ENCODE measurements at places on chromosomes 4 and X. TPM values are rescaled to one million over a fixed set of nuclear protein-coding genes. Genes with fewer than 3 reads are reported as not detected.

- DNase-seq: no peak
Measured at GRCh38 chrX:33817266-33817665, 314.8 kb downstream of the FAM47A start.

DNA sequence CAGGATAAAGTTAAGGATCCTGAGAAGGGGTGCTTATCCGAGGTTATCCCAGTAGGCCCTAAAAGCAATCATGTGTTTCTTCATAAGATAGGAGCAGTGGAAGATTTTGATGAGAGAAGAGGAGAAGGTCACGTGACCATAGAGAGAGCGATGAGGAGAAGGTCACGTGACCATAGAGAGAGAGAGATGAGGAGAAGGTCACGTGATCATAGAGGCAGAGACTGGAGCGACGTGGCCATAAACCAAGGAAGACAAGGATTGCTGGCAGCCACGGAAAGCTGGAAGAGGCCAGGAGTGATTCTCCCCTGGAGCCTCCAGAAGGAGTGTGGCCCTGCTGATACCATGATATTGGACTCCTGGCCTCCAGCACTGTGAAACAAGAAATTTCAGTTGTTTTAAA, 38.4 kb upstream of the ZNF518B start:
- no peak for DNase-seq

- no peak for DNase-seq
Measured at GRCh38 chrX:3450881-3451570, 104.6 kb upstream of the MXRA5 start.

GRCh38 chrX:99301990-99302389, 1108.1 kb downstream of the PCDH19 start:
- DNase-seq: no peak

Gene ZNF81
- total RNA-seq: 9.4 TPM

DNA sequence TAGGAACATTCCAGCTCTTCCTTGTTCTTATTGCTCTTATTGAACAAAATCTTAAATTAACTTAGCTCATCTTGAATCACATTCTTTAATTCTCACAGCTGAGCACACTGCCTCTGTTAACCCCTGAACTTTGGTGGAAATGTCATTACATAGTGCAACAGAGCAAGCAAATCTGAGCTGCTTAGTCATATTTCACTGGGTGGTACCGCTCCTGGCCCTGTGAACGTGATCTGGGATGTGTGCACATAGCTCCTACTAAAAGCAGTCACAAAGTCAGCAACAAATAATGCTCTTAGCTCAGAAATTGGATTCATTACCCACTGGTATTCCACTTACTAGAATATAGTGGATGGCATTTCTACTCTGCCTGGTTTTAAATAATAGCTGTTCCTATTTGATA, 27.9 kb downstream of the ARHGEF6 start:
- DNase-seq: no peak

- no peak for DNase-seq
Measured at GRCh38 chr4:81471298-81471587, 464 bp downstream of the RASGEF1B start.

Gene DKK2
- not detected for total RNA-seq

GRCh38 chrX:103467156-103467555, 52.1 kb downstream of the RAB40A start:
- no peak for DNase-seq

DNA sequence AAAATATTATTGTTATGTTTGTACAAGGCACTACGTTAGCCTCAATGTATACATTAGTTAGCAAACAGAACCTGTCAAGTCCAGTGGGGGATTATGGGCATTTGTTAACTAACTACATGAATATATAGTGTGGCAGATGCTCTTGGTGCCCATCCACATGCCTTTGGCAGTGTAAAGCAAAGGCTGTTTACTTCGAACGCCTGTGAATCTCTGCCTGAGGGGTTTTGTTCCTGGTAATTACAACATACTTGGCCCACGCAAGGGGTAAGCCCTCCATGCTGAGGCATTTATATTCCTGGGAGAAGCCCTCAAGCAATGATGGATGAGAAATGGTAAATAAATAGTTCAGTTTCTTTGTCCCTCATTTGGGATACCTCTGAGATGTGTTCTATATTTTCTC, 119.7 kb downstream of the IL1RAPL1 start:
- DNase-seq: no peak

DNA sequence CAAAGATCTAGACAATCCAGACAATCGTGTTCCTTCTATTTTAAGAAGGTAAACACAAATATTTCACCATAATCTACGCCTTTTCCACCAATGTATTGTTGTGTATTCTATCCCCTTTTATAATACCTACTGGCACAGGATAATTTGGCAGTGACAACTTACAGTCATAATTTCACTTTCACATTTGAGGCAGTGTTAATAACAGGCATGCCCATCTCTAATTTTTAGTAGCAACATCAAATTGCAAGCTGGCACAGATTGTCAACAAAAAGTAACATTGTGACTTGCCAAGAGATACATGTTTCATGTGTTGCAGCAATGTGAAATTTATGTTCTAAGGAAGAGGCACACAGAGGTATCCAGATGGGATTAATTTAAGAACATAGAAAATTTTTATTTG, 912.5 kb upstream of the PABPC4L start:
- no peak for DNase-seq

DNA sequence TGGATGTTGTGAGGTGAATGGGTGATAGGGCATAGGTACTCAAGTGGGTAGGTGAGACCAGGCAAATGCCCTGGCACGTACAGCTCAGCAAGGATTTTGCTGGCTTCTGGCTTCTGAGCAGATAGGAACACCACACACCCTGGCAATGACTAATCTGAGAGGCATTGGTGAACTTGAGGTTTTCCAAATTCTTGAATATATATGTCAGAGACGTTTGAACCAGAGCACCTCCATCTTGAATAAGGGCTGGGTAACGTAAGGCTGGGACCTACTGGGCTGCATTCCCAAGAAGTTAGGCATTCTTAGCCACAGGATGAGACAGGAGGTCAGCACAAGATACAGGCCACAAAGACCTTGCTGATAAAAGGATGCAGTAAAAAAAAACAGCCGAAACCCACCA, 204.5 kb downstream of the NLGN4X start:
- DNase-seq: no peak

GRCh38 chr4:39568805-39569204, 41.6 kb upstream of the UGDH start:
- DNase-seq: no peak

GRCh38 chr4:52076731-52077130, 25.6 kb downstream of the SPATA18 start:
- DNase-seq: no peak

DNA sequence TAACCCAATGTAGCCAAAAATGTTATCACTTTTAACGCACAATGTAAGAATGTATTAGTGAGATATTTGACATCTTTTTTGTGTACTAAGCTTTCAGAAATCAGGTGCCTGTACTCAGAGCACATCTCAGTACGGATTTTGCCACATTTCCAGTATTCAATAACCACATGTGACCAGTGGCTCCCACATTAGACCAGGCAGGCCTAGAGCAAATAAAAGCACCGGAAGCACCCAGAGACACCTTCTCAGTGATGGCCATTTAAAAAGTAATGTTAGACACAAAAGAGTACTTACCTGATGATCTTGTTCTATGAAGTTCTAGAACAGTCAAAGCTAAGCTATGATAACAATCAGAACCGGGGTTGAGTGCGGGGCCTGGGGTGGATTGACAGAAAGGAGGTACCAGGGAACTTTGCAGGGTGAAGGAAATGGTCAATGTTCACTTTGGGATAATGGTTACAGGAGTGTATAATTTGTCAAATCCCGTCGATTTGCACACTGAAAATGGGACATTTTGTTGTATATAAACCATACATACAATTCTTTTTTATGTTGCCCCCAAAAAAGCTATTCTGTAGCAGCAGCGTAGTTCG, 1.2 kb downstream of the CTPS2 start:
- DNase-seq: no peak

DNA sequence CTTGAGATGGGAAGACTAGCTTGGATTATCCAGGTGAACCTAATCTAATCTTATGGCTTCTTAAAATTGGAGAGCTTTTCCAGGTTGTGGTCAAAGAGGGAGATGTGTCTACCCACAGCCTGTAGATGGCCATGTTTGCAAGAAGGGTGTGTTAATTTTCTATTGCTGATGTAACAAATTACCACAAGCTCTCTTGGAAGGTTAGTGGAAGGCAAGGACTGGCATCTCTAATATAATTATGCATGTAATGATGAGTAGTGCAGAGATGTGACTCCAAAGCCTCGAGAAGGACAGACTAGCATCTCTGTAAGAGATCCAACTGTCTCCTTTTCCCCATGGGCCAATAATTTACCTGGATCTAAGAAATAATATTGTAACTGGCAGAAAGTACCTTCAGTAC, 3.2 kb upstream of the ADH1B start:
- no peak for DNase-seq

Gene ZMAT1
- 6.5 TPM for total RNA-seq

GRCh38 chr4:17427991-17428390, 83.9 kb downstream of the QDPR start:
- no peak for DNase-seq

DNA sequence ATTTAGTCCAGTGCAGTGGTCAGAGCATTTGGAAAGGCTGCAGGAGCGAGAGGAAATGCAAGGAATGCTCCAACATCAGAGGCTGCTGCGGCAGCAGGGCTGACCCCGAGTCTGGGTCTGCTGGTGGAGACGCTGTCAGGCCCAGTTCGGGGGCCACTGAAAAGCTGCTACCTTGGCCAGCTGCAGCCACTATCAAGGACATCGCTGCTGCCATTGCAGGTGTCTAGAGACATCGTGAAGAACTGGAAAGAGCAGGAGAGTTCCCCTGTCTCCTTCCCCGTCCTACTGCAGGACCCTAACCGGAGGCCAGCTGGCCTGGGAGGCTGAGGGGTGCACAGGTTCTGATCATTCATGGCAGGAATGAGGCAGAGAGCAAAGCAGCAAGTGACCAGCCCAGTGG, 29.5 kb upstream of the GPR78 start:
- DNase-seq: no peak

GRCh38 chr4:158094413-158095134, 78.3 kb downstream of the GASK1B start:
- DNase-seq: no peak

DNA sequence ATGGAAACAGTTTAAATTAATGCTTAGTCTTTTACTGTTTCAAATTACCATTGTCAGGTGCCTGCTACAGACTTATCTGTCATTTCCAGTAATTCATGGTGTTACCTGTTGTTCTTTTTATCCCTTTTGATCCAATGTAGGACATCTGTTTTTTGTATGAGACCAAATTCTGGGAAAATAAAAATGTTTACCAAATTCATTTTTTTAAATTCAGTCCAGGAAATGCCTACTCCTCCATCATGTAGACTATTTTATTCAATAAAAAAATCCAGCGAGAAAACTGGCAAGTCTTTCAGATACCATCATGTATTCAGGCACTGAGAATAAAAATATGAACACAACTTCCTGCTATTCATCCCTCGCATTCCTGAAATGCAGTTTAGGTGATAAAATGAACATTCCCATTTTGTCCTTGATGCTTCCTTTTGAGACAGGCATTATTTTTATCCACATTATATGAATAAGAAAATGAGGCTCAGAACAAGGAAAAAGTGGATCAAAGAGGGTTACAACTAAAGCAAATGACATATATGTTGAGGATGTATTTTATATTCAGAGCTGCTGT, 584.2 kb downstream of the SPRY1 start:
- no peak for DNase-seq

GRCh38 chrX:10387011-10387410, 230.2 kb downstream of the CLCN4 start:
- DNase-seq: no peak

- no peak for DNase-seq
Measured at GRCh38 chrX:19097553-19098283, 24.6 kb downstream of the ADGRG2 start.

DNA sequence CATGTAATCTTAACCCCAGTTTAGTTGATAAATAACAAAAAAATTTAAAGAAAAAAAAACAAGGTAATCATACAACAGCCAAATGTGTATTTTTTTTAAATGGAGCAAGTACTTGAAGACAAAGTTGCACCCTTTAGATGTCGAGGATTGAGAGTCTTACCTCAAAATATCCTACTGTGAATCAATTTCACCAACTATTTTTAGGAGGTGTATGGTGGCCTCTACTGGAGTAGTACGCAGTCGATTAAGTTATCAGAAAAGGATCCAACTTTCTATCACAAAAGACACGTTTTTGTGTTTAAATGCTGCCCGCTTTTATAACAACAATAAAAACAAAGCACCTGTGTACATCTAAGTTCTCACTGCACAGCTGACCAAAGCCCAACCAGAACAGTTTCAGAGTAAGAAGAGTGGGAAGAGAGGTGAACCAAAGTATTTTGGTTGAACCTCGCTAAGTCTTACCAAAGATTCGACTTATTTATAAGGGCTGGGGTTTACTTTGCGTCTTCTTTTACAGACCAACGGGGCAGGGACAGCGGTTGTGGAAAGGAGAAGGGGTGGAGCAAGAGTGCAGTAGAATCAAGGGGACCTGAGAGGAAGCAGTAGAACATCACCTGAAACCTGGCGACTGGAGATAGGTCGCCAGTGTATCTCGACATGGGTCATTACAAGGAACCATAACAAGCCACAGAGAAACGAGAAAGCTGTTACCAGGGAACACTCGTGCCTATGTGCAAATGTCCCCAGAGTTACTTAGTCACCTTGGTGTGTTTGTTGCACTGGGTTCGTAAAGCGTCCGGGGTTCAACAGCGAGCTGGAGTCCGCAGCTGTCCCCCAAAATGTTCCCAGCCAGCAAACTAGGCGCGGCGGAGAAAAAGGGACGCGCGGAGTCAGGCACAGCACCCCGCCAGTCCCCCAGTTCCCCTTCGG, 1.1 kb downstream of the RPS6KA6 start:
- no peak for DNase-seq

Gene PLAC8
- 395 TPM for total RNA-seq

GRCh38 chr4:4386296-4386735, 586 bp upstream of the NSG1 start:
- peak; percentile 52 for DNase-seq

- peak; percentile 17 for DNase-seq
Measured at GRCh38 chrX:103248553-103248952, 6.4 kb downstream of the TCEAL8 start.

- no peak for DNase-seq
Measured at GRCh38 chr4:41427931-41428600, 109.9 kb upstream of the LIMCH1 start.

- DNase-seq: no peak
Measured at GRCh38 chr4:71126719-71127118, 133.3 kb downstream of the DCK start.

DNA sequence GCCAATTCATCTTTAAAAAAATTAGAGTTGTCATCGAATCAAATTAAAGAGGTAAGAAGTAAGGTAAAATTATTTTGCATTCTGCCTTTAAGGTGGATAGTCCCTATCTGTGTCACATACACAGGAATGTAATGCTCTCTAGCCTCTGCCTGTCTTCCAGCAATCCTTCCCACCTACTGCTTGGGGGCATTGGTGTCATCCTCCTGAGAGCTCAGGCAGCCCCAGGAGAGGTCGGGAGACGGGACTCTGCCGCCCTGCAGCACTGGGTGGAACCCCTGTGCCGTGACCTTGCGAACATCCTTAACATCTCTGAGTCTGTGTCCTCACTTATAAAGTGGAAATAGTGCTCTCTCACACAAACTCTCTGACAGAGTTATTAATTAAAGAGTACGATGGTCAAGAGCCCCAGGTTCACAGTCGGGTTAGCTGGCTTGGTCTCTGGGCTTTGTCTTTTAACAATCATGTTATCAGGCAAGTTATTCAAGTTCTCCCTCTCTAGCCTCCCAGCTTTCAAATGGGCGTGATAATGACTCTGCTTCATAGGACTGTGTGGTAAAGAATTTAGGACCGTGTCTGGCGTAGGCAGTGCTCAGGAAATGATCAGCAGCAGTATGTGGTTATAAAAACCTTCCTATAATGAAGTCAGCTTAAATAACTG, 10.2 kb downstream of the TLR3 start:
- DNase-seq: no peak

All from activated CD4-positive, alpha-beta T cell treated with anti-CD3 and anti-CD28 coated beads, Interleukin-2, amount 10 ng/mL, durations not matched to agents 7 days and 5 days (primary cell).